Activated CD4-positive, alpha-beta T cell treated with anti-CD3 and anti-CD28 coated beads, Interleukin-2, amount 50 U/mL, for 24 hours (primary cell): ENCODE measurements at places on chromosomes 5 and 9.

GRCh38 chr9:5402217-5402616 lies 35.5 kb downstream of the PLGRKT start:
- DNase-seq, result no peak

GRCh38 chr5:180521101-180521500 lies 26.9 kb downstream of the CNOT6 start:
- DNase-seq, result no peak

GRCh38 chr5:142439207-142439860 lies 114.5 kb upstream of the SPRY4 start:
- DNase-seq, result no peak

DNA sequence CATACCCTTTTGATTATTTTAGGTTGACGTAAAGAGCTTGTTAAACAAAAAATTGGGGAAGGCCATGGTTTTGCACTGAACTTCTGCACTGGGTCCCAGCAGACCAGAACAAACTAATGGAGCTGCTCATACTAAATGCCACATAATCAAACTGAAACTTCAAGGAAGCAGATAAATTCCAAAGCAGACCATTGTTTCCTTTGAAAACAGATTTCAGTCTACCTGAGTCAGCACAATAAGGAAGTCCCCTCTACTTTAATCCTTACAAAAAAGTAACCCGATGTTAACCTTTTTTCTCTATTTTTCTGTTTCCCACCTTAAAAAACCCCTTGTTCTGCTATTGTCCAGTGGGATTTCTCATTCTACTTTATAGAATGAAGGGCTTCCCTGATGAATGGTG lies 39.2 kb downstream of the WDR36 start:
- no peak for DNase-seq

DNA sequence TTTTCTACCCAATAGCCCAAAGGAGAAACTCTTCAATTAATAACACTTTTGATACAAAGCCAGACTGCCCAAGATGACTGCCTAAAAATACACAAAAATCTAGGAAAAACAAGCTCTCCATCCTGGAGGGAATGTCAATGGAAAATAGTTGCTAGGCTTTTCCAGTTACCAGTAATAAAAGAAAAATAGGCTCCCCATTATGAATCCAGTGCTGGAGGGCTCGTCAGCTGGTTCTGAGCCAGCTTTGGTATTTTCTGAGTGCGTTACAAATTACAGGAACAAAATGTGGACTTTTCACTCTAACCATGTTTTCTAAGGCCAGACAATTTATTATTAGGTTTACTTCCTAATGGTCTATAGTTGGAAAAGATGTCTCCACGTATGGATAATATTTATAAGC lies 414.5 kb downstream of the ACTL7B start:
- no peak for DNase-seq
